Activated CD4-positive, alpha-beta T cell treated with anti-CD3 and anti-CD28 coated beads, Interleukin-2, amount 50 U/mL, for 1 hour (primary cell): ENCODE measurements at places on chromosomes 3 and 15.
A peak's percentile ranks its signal among the peaks of the same experiment; 100 is the strongest.

DNA sequence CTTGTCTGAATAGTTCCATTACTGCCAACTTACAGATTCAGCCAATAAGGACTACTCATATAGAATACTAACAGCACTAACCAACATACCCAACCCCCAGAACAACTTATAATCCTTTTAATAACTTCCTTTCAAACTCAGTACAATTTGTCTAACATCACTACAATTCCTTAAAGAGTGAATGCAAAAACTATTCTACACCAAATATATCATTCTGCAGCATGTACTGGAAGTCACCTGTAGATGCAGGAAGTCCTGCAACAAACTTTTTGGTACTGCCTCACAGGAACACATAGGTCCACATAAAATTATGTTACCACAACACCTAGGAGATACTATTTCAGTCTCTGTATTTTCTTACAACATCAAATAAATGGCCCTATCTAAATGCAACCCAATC is 2.1 kb downstream of the CCNL1 start:
- DNase-seq: no peak

DNA sequence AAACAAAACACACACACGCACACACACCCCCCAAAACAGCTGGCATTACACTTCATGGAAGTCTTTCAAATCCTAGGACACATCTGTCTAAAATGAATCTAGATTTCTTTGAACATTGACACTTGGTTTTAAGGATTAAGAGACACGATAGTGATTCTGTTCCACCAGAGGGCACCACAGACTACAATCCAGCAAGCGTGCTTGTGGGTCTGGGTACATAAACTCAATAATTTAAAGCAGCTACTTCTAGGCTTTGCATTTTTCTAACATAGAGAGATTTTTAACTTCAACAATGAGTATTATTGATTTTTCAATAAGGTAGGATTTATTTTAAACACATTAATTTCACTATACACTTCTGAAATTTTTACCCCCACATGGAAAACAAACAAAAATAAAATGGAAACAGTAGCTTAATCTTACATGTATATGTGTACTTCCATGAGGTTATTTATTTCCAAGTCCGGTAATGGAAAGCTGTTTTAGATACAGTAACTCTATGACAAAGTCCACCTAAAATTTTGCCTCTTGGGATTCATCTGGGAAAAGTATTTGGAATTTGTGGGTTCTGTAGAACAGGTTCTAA is 564.0 kb upstream of the TGFBR2 start:
- peak; percentile 56 for DNase-seq

DNA sequence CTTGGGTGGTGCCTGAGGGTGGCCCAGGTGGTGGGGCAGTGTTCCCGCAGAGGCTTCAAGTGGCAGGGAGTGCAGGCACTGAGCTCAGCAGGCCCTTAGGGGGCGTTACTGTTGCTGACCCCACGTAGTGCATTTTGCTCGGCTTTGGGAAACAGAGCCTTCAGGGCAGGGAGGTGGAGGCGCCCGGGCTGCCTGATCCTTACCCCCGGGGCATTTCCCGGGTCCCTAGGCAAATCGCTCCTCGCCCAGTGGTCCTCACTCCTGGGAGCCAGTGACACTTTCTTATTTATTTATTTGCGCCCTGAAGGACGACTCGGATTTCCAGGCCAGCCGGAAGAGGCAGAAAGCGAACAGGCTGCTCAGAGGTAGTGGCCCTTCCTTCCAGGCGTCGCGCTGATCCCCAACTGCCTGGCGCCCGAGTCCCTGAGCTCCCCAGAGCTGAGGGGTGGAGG is 10.1 kb upstream of the FOXB1 start:
- no peak for DNase-seq

- DNase-seq: no peak
These were observed 910.1 kb downstream of the MCTP2 start for GRCh38 chr15:95141486-95141885.

DNA sequence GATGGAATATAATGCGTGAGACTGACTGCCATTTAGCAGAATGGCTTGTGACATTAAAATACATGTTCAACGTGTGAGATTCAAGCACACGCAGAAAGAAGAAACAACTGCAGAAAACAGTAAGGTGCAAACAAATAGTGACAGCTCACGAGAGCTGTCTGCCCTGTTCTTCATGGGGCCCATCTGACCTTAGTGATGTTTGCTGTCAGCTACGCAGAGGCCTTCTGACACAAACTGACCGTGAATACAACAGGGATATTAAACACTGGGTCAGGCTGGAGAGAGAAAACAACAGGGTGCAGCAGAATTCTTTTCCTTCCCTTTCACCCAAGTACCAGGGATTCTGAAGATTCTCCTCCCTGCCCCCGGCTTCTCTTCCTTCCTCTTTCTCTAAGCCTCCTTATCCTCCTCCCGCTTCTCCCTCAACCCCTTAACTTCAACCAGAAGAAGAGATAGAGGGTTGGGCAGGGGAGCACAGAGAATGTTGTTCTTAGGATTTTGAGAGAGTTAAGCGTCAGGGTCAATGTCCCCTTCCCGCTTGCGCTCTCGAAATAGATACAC is 2.1 kb downstream of the TNFAIP8L3 start:
- DNase-seq: no peak

- no peak for DNase-seq
These were observed 33.0 kb downstream of the SLC12A6 start for GRCh38 chr15:34304613-34305012.

GRCh38 chr3:186534113-186534669 is 10.0 kb downstream of the CRYGS start:
- peak; percentile 16 for DNase-seq

GRCh38 chr3:62378921-62379320 is 5.6 kb upstream of the FEZF2 start:
- no peak for DNase-seq

DNA sequence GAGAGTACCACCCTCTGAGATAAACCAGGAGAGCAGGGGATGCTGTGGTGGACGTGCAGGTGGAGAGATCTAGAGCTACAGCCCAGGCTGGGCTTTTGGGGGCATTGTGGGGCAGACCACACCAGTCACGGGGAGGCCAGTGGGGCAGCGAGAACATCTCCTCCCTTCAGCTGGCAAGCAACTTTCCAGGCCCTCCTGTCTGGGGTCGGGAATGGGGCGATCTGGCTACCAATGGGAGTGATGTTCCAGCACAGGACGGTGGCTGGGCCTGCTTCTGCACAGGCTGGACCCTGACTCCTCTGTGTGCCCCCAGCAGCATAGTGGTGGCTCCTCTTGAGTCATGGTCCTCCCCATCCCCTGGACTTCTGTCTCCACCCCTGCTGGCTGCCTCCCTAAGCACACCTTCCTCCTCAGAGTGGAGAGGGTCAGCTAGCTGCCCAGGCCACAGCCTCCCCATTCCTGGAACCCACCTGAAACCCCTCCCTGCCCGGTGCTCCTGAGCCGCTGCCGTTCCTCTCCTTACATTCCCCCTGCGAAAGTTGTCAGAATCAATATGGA is 16.1 kb downstream of the IRAK2 start:
- DNase-seq: no peak

GRCh38 chr15:75171408-75171807 is 30.3 kb upstream of the C15orf39 start:
- no peak for DNase-seq

- DNase-seq: no peak
These were observed 124.8 kb upstream of the ATP11B start for GRCh38 chr3:182668541-182668940.

DNA sequence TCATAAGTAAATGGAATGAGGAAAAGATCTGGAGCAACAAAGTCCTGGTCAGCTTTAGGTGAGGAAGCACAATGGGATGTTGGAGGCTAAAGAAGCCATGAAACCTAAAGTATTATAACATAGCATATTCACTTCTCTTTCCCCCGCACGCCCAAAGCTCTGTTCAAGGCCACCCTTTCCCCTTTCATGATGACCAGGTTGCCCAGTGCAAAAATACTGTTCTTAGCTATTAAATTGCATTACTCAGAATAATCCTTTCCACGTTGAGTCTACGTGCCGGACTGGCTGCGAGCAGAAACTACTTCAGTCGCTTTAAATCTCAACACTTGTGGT is 589 bp upstream of the MAPKBP1 start:
- no peak for DNase-seq

DNA sequence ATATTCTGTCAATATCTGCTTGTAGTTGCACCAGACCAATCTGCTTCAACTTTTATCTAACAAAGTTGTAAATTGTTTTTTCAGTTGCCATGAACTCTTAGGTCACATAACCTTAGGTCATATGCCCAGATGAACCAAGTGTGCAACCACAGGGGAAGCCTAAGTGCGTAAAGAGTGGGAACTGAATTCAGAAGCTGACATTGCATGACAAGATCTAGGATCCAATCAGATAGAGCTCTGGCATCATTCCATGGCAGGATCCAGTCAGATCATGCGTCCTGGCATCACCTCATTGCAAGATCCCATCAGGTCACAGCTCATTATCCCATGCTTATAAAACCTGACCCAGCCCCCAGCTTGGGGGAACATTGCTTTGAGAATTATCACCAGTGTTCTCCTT is 18.9 kb upstream of the IFT57 start:
- DNase-seq: no peak

DNA sequence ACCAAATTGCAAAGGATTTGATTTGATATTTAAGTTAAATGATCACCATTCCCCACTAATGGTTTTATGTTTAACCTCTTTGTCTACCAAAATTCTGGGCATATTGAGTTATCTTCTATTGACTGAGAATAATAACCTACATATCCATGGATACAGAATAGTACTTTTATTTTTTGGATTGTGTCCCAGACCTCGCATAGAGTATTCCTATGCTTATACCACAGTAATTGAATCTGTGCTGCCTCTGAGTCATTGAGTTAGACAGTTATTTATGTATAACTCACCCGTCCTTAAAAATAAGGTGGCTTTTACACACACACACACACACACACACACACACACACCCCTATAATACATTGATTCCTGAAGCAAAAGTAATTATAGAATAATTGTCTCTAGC is 690.1 kb upstream of the BCHE start:
- DNase-seq: no peak

DNA sequence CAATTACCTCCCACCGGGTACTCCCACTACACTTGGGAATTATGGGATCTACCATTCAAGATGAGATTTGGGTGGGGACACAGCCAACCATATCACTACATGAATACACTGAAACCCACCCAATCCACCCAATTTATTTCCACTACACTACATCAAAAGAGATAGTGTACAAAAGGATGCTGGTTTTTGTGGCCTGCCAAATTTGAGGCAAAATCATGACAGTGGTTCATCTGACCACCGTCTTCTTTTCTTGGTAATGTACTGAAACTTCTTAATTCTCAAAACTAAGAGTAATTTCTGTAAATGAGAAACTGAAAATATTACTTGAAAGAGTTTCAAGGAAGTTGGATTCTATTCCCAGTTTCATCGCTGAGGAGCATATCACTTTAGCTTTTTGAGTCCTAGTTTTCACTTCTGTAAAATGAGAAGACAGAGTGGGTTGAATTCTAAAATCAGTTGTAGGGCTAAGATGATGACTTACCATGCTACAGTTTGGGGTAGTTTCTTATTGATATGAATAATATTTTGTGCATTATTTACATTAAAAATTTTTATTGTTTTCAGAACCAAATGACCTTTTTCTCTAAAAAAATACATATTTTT is 360.4 kb upstream of the CNTN6 start:
- no peak for DNase-seq

DNA sequence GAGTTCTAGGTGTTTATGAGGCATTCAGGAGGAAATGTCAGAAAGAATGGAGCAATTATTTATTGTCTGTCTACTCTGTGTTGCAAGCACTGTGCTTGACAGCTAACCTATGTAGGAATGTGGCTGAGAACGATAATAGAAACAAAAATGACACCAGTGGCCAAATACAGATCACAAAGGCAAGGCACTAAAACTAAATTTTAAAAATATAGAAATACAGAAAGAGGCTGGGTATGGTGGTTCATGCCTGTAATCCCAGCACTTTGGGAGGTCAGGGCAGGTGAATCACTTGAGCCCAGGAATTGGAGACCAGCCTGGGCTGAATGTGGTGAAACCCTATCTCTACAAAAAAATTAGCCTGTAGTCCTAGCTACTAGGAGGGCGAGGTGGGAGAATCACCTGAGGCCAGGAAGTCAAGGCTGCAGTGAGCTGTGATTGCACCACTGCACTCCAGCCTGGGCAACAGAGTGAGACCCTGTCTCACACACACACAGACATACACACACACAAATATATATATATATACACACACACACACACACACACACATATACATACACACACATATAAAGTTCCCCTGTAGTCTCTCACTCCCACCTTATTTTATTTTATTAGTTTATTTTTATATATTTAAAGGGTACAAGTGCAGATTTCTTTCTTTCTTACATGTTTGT is 6.0 kb downstream of the PRKCI start:
- DNase-seq: no peak

DNA sequence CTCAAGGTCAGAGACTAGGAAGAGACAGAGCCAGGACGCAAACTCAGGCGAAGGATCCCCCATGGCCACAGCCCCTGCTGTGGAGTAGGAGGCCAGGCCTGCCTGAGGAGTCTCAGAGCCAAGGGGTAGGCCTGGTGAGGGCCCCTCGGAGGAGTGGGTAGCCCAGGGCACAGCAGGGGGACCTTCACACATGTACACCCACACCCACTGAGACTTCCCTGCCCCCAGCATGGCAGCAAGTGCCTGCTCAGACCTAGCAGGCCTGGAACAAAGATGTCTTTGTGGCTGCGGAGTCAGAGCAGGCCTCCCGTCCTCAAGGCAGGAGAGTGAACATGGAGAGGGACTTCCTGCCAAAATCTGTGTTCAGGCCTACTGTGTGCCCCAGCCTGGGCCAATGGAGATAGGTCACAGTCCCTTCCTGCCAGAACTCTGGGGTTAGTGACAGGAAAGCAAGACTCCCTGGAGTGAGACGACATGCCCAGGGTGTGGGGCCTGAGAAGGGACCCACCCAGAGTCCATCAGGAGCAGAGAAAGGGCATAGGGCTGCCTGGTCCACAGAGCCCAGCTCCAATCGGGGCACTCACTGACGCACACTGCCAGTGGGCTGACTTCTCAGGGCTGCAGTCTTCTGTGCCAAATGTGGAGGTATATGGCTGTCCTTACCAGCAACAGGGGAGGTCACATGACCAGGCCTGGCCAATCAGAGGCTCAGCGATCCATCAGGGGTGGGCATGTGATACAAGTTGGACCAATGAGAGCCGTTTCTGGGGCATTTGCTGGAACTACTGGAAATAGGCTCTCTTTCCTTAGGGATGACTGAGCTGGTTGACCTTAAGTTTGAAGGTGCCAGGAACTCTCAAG is 2.3 kb downstream of the GRIP2 start:
- DNase-seq: no peak

GRCh38 chr3:128491691-128491940 is 1.4 kb downstream of the GATA2 start:
- DNase-seq: no peak

GRCh38 chr15:50107591-50108408 is 11.2 kb downstream of the ATP8B4 start:
- DNase-seq: no peak

DNA sequence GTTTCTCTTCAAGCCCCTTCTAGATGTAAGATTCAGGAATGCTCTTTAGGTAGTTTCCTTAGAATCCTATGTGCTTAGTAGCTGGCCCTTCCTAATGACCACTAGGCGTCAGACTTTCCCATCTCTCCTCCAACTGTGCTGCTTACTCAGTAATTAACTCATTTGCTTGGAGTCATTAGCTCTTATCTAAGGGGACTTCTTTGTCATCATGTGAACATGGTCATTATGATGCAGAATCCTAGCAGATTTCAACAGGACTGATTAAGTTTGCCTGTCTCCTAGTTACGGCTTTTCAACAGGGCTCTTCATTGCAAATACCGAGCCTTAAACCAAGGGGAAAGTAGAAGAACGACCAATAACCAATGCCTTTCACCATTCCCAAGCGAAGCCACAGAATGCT is 46.4 kb downstream of the GJD2 start:
- no peak for DNase-seq

- DNase-seq: no peak
These were observed 56.8 kb downstream of the GASK1A start for GRCh38 chr3:43035801-43036365.
